NCI-H460 (cell line): ENCODE measurements at places on chromosomes 13 and 19.

GRCh38 chr13:39685652-39686051 lies 30.2 kb downstream of the COG6 start:
- no peak for DNase-seq

GRCh38 chr19:18543814-18544475 lies 572 bp upstream of the FKBP8 start:
- peak; percentile 80 for DNase-seq

DNA sequence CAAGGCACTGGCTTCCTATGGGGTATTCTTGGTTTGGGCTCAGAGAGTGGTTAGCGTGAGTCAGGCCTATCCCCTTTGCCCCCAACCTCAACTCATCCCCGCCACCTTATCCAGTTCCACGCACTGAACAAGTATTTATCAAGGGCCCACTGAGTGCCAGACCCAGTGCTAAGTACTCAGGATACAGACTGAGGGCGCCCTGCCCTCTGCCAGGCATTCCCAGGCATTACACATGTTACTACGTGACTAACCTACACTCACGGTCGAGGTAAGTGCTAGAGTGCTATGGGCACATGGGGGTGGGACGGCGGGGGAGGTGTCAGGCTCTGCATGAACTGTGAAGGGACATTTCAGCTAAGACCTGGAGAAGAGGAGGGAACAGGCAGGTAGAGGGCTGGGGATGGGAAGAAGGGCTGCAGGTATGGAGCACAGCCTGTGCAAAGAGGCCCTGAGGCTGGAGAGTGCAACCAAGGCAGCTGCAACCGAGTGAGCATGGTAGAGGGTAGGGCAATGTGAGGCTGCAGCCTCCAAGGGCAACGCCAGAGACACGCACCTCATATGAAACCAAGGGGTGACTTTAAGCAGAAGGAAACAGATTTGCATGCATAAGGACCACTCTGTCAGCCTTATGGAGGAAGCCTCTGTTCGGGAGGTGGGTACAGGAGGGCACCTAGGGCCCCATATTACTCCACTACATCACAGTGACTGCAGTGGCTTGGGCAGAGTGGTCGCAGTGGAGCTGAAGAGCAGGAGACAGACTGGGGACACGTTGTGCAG lies 22.5 kb downstream of the DHRS12 start:
- DNase-seq = no peak

DNA sequence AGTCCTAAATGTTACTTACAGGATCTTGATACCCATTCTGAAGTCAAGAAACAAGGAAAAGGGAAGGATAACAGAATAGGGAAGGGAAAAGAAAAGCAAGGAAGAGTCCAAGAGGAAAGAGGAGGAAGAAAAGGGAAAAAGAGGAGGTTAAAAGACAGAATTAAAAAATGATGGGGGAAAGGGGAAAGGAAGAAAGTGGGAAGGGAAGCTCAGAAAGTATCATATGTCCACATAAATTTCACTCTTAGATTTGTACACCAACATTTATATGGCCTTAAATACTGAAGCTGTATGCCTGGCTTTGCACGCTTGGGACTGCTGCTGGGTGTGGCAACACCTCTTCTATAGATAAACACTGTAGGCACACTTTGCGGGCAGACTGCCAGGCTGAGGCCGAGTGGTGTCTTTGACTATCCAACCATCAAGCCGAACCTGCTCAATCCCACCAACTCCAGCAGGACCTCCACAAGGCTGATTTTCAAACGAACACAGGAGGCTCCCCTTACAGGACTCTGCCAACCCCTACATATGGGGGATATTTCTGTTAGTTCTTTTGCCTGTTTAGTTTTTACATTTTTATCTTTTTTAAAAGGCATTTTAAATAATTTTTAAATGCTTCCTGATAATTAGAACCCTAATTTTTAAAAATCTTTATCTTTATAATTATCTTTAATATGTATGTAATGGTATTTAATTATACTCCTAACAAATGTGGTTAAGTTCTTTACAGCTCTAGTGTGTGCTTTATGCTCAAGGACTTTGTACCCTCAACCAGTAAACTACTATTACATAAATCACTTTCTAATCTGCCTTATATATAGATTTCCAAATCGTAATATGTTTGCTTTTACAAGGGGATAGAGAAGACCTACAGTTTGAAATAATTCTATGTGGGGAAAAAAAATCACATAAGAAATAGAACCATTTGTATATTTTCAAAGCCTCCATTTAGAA lies 154.2 kb downstream of the DIAPH3 start:
- peak; percentile 36 for DNase-seq

DNA sequence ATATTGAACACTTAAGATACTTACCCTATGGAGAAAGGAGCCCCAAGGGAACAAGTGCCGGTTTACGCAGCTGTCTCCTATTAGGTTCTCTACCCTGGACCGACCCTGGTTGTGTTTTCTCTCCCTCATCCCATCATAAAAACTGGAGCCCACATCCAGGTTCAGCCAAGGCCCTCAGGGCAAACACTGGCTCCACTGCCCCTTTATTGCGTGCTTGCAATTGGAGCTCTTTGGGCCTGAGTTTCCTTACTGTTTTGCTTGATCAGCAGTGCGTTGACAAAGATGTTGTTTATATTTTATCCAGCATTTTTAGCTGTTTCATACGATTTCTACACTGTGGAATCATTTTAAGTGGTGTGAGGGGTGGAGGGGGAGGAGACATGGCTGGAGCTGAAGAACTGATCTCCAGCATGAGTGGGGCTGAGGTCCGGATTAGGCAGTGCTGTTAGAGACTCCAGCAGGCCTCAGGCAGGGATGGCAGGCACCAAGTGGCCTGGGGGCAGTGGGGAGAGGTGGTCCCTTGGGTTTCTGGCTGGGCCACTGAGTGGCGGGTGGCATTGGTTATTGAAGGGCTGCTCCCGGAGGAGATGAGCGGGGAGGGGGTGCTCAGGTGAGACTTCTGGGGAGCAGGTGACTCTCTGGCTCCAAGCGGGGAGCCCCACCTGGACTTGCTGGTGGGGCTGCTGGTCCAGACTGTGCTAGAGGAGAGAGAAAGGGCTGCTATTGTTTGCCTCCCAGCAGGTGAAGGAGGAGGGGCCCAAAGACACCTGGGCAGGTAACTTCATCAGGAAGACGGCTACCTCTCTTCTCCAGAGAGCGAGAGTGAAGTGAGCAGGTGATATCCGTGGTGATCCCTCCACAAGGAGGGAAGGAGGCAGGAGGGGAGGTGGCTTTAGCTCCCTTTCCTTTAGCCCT lies 62.4 kb upstream of the RNF113B start:
- no peak for DNase-seq

DNA sequence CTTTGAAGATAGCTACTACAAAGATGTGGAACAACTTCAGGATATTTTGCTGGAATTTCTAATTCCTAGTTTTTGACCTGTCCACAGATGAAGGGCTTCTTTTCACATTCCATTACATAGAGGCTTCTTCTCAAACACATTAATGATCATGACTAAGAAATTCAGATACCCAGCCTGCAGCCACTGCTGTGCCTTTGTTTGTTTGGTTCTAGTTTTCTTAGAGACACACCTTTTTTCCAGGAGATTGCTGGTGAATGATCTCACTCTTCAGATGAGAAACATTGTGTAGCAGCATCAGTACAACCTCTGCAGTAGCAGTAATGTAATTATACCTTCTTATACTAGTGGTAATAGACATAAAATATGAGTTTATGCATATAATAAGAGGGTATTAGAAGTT lies 5.0 kb downstream of the TDRD3 start:
- DNase-seq = no peak

DNA sequence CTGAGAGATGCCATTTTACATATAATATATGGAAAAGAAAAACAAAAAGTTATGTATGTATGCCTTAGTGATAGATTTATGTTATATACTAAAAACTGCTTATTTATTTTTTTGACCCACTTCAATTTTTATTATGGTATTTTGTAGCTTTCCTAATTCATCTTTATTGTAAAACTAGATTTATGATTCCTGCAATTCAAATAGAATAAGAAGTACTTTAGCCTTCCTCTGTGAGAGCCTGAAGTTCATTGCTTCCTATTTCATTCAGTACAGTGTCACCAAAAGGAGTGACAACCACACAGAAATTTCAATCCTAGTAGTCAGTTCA lies 158.1 kb downstream of the RGCC start:
- DNase-seq = no peak
